Esophagus squamous epithelium (tissue), 5 donors: ENCODE measurements at places on chromosomes 2 and 18. TPM values are rescaled to one million over a fixed set of nuclear protein-coding genes. Genes with fewer than 3 reads are reported as not detected.

Gene ELOA2
- not detected for total RNA-seq

DNA sequence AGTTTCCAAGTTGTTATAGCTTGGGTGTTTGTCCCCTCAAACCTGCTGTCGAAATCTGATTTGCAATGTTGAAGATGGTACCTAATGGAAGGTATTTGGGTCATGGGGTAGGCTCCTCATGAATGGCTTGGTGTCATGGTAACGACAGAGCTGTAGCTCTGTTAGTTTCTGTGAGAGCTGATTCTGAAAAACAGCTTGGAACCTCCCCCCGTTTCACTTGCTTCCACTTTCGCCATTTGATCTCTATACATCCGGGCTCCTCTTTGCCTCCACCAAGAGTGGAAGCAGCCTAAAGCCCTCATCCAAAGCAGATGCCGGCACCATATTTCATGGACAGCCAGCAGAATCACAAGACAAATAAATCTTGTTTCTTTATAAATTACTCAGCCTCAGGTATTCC lies 1035.1 kb upstream of the SLC39A10 start:
- H3K4me1 ChIP-seq: no peaks in the 10 kb centered on the region
- no peaks in the 10 kb centered on the region for H3K36me3 ChIP-seq
- no peak overlapping the region for H3K4me3 ChIP-seq
- DNase-seq: no peak
- H3K27me3 ChIP-seq: no peaks in the 10 kb centered on the region

DNA sequence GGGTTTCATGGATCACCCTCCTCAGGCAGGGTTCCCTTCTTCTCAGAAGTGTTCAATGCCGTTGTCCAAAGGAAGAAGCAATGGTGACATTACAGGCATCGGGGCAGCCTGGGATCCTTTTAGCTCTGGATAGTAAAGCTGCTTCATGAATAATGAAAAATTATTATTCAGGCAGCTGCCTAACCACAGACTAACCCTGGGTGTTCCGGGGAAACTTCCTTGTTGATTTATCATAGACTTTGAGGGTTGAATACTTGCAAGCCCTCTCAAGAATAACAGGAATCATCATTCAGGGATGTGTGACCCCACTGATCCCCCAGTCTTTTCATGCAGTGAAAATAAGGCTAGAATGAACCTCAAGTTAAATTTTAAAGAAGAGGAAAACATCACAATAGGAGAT lies 419.4 kb downstream of the MEIS1 start:
- H3K36me3 ChIP-seq: no peaks in the 10 kb centered on the region
- H3K27me3 ChIP-seq: no peaks in the 10 kb centered on the region
- H3K4me1 ChIP-seq: no peaks in the 10 kb centered on the region
- peak overlapping the region; percentile 24 for H3K27ac ChIP-seq
- no peak for DNase-seq
- no peak overlapping the region for H3K4me3 ChIP-seq

DNA sequence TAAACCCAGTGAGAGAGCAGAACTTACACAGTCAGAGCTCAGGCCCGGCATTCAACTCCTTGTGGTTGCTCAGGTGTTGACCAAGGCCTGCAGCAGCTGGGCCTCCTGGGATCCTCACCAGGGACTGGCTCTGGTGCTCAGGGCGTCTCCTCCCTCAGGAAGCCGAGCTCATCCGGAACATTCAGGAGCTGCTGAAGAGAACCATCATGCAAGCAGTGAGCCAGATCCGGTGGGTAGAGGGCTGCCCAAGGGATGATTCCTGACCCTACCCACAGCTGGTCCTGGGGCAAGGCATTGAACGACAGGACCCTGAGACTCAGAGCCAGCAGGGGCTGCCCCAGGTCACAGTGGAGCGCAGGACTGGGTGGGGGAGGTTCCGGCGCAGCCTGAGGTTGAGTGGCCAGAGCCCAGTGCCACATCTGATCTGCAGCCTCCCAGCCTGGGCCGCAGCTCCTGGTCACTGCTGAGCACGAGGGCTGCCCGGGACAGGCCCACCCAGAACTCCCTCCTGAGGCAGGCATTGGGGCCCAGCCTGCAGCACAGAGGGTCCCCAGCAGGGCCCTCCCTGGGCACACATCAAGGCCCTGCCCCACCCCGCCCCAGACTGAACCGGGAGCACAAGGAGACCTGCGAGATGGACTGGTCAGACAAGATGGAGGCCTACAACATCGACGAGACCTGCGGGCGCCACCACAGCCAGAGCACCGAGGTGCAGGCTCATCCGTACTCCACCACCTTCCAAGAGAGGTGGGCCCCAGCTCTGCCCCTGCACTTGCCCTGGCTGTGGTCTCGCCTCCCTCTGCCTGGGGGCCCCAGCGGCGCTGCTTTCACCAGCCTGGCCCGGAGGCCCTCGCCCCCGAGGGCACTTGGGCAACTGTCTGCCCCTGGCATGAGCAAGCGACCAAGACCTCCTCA lies 2.4 kb downstream of the TEKT4 start:
- DNase-seq: no peak
- no peaks in the 10 kb centered on the region for H3K4me1 ChIP-seq
- no peak overlapping the region for H3K4me3 ChIP-seq
- H3K36me3 ChIP-seq: no peaks in the 10 kb centered on the region

- no peaks in the 10 kb centered on the region for H3K36me3 ChIP-seq
- H3K27me3 ChIP-seq: no peaks in the 10 kb centered on the region
- no peak overlapping the region for H3K4me3 ChIP-seq
- H3K4me1 ChIP-seq: no peaks in the 10 kb centered on the region
Observed at GRCh38 chr2:178905261-178905660, 98.0 kb upstream of the TTN start.

Gene SOX11
- not detected for total RNA-seq

DNA sequence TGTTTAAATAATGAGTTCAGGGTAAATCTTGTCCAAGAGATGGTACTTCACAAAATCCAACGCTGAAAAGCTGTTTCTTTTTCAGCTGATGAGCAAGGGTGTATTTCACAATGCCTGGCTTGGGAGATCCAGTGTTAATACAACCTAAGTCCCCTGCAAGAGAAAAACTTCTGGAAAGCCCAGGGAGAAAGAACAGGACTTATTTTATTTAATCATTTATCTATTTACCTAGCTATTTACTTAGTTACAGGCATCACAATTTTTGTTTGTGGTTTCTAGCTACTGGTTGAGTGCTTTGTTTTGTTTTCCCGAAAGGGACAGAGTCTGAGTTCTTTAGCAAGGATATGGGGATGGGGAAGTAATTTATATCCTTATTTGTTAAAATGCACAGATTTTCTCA lies 598.2 kb upstream of the SYT4 start:
- H3K36me3 ChIP-seq: no peaks in the 10 kb centered on the region
- H3K4me1 ChIP-seq: no peaks in the 10 kb centered on the region
- no peaks in the 10 kb centered on the region for H3K27me3 ChIP-seq

Gene PSD4
- total RNA-seq: 52.6 TPM

Gene NETO1
- total RNA-seq: not detected

Gene UGT1A6
- 64.2 TPM for total RNA-seq
